ENCODE measurements at places on chromosomes 16 and 17.
A peak's percentile ranks its signal among the peaks of the same experiment; 100 is the strongest.

- DNase-seq: no peak
Measured at GRCh38 chr16:554640-555365, 5.4 kb upstream of the PRR35 start.

DNA sequence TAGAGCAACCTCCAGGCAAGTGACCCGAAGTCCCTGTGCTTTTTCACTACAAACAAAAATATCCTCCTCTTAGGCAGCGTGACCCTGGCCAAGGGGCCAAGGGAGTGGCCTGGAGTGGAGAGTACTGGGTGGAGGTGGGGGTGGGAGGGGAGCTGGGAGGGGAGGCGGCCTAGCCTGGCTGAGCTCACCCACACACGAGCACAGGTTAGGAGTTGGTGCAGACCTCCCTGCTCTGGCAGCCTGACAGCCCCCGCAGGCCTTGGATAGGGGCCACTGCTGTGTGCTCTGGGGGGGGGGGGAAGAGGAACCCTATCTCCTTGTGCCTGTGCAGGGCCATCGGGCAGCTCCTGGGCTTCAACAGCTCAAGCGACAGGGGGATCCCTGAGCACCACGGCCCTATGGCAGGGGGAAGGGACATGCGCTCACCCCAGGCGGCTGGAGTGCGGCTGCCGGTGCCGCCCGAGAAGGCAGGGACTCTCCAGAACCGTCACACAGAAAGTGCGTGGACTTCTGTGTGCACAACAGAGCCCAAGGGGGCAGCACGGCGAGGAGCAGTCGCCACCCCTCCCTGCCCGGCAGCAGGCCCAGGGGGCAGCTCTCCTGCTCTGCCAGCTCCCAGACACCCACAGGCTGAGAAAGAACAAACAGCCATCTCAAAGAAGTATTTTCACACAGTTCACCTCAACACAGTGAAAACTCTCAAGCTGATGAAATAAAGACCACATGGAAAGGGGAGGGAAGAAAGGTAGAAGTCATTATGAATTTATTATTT lies 13.3 kb downstream of the SLC16A3 start:
- DNase-seq: no peak

DNA sequence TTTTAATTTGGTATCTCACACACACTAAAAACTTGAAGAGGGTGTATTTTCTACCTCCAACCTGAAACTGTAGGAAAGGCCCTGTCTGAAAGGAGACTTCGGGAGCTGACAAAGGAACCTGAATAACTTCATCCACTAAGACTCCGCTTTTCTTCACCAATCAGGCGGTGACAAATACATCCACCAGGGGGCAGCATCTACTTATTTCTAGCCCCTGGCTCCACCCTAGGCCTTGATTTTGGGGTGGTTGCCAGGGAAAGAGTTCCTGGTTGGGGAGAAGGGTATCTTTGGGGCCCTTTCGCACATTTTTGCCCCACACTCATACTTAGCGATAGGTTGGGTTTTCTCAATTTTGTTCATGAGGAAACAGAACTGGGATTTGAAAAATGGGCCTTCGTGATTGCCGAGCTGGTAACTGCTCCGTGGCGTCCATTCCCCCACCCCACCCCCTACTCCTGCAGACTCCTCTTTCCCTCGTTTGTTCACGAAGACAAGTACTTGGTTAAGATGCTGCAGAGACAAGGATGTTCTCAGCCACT lies 4.8 kb upstream of the ARL4D start:
- peak; percentile 98 for DNase-seq

DNA sequence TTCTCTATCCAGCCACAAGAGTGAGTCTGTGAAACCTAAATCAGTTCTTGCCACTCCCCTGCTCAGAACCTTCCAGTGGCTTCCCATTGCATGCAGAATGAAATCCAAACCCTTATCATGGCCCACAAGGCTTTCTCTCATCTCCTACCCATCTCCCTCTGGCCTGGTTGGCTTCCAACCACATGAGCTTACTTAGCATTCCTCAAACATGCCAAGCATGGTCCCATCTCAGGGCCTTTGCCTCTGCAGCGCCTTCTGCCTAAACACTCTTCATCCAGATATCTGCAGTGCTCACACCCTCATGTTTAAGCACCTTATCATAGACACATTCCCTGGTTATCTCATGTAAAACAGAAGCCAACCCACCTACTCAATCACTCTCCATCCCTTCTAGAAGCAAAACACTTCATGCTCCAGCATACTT lies 15.5 kb downstream of the TK2 start:
- no peak for DNase-seq

DNA sequence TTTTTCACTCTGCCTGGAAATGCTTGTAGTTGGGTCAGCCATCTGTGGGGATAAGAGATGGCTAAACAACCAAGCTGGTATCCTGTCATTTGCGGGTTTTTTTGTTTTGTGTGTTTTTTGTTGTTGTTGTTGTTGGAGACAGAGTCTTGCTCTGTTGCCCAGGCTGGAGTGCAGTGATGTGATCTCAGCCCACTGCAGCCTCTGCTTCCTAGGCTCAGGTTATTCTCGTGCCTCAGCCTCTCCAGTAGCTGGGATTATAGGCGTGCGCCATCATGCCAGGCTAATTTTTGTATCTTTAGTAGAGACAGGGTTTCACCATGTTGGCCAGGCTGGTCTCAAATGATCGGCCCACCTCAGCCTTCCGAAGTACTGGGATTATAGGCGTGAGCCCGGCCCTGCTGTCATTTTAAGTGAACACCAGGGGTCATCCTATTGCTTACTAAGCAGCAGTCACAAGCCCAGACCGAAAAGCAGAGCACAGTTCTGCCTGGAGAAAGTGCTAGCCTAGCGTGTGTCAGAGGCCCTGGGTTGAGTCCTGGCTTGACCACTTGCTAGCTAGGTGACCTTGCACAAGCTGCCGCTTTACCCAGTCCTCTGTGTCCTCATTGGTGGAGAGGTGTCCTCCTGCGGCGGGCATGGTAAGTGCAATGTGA lies 4.6 kb downstream of the SMCR8 start:
- peak; percentile 78 for DNase-seq

- no peak for DNase-seq
Measured at GRCh38 chr16:7990626-7991260, 599.6 kb downstream of the TMEM114 start.

DNA sequence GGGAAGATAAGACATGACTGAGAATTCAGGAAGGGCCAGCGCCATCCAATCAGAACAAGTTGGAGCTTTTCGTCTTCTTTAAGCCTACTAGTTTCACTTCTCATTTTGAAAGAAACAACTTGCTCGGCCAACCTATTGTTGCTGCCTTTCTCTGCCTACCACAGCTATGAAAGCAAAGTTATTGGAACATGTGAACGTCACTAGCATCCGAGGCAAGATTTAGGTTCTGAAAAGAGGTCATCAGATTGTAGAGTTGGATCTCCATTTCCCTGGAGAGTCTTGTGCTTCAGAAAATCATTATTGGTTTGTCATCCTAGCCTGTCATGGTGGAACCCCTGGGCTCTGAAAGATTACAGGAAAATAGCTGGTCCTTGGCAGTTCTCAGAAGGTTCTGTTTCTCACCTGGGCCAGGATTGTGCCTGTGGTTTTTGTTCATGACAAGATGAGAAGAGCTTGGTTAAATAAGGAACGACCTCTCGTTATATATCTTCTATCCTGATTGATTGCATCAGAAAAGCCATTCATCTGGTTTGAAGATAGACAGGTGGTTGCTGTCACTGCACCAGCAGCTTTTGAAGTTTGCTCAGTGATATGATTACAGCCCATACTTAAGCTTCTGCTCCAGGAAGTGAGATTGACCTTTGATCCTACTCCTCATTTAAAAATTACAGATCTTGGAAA lies 25.3 kb downstream of the CDH13 start:
- DNase-seq: no peak

GRCh38 chr17:77269696-77270681 lies 129.2 kb downstream of the SEC14L1 start:
- DNase-seq: no peak

DNA sequence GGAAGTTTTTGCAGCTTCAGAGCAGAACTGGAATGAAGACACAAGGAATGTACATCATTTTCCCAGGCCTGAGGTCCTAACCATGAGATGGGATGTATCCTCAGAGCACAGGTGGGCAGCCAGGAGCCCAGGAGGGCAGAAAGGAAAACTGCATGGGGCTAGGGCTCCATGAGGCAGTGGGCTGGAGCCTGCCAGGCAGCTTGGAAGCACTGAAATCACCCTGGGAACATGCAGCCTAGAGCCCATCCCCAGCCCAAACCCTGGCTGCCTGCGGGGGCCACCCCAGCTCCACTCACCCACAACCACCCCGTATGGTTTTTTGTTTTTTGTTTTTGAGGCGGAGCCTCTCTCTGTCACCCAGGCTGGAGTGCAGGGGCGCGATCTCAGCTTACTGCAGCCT lies 86.2 kb upstream of the SIAH1 start:
- DNase-seq: no peak

DNA sequence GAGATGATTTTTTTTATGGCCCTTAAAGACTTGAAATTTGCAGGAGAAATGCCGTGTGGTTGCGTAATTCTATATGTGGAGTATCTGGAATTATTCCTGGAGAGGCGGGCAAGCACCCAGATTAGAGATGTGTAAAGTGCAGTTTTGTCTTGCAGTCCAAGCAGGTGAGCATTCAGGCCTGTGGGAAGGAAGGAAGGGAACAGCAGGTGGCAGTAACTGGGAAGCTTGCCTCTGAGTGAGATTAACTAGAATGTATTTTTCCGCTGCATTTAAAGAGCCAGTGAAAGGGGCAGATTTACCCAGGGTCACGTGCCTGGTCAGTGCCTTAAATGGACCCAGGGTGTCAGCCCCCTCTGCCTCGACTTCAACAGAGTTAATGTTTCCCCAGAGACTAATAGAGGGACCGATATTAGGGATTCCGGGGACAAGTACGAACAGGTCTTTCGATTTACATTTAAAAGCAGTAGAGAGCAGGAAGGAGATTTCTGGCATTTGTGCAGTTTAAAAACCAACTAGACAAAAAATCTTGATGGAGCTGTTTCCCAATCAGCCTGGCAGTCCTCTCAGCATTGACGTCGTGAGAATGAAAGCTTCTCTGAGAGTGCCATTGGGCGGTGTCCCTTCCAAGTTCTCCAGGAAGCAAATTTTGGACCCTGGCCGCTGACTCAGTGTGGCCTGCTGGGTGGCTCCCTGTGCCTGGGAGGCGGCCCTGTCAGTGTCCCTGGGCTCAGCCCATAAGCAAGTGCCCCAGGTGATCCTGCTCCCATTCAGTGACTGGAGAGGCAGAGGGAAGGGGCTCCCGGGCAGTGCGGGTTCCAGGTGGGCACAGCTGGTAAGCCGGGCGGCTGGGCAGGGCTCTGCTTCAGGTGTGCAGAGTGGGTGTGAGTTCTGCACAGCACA lies 38.2 kb downstream of the KSR1 start:
- peak; percentile 64 for DNase-seq

- no peak for DNase-seq
Measured at GRCh38 chr17:58079300-58080033, 3.8 kb upstream of the DYNLL2 start.

- no peak for DNase-seq
Measured at GRCh38 chr16:83308414-83308813, 499.4 kb upstream of the HSBP1 start.

- no peak for DNase-seq
Measured at GRCh38 chr16:54477714-54478113, 191.1 kb upstream of the IRX3 start.

- DNase-seq: peak; percentile 89
Measured at GRCh38 chr17:49496183-49496866, 1.2 kb downstream of the NGFR start.

DNA sequence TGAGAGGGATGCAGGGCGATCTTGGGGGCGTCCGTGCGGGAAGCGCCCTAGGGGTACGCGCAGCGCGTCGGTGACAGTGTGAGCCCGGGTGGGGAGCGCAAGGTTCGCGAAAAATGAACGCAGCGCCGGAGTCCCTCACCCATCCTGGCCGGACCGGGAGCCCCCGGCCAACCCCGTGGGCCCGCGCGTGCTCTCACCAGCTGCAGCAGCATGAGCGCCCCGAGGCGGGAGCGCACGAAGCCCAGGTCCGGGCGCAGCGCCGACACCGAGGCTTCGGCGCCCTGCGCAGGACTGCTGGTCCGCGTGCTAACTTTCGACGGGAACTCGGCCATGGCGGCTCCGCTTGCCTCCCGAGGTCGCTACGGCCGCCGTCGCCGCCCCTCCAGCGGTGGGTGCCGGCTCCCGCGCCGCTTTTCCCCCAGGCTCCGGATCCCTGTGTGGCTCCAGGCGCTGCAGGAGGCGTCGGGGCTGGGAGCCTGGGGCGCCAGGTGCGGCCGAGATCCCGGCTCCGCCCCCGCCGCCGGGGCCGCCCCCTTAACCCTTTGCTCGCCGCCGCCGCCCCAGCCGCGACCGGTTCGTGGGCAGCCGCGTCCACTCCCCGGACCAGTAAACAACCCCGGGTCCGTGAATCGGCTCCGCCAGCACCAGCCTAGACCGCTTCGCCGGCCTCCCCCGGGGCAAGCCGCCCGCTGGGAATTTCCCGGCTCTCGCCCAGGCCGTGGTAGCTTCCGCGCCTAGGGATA lies at the start of gene PLLP:
PLLP (minus strand) TSS at position 464 of the 743 bp plus-strand sequence; CDS start at position 332, 132 bp downstream.
- peak; percentile 68 for DNase-seq

DNA sequence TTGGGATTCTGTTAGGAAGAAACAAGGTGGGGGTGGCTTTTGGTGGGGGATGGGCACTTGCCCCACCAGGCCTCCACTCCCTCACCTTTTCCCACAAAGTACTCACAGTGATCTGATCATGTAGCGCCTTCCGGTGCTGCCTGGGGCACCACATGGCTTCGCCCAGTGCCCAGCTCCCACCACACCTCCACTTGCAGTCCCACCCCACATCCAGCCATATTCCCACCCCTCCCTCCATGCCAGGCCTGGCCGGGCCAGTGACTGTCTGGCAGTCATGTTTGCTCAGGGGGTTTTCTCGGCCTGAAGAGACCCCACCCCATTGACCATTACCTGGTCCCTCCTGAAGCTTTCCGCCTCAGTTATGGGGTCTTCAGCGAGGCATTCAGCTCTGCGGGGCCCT lies 201.5 kb downstream of the SPECC1 start:
- no peak for DNase-seq

DNA sequence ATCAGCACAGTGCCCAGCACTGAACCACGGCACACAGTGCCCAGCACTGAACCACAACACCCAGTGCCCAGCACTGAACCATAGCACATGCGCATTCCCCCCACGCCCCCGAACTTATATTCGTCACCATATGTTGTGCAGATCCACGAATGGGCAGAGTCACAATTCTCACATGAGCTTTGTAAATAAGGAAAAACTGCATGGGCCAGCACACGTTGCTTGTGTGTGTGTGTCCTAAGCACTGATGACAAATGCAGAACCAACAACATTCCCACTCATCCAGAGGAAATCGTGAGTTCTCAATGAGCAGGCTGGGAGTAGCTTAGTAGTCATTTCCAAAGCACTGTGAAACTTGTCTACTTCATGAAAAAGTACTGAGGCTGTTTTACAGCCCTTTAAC lies 70.0 kb downstream of the ADCY9 start:
- DNase-seq: no peak

DNA sequence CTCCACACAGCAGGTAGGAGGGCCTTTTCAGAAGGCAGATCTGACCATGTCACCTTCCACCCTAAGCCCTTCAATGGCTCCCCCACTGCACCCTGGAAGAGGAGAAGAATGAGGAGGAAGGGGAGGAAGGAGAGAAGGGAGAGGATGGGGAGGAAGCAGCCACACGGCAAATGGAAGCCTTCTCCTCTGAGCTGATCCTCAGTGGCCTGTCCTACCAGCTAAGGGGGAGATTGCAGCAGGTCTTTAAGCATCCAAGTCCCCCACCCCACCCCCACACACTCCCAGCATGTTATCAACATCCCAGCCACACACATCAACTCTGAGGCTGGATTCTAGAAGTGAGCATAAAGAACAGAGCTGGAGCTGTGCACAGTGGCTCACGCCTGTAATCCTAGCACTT lies 46.2 kb upstream of the RBFOX3 start:
- no peak for DNase-seq

GRCh38 chr16:88960516-88960915 lies 16.5 kb downstream of the CBFA2T3 start:
- DNase-seq: no peak
